ENCODE measurements at places on chromosomes 2 and 18.
A peak's percentile ranks its signal among the peaks of the same experiment; 100 is the strongest.

GRCh38 chr2:240585101-240585500 is 1.4 kb upstream of the CAPN10 start:
- DNase-seq = no peak

DNA sequence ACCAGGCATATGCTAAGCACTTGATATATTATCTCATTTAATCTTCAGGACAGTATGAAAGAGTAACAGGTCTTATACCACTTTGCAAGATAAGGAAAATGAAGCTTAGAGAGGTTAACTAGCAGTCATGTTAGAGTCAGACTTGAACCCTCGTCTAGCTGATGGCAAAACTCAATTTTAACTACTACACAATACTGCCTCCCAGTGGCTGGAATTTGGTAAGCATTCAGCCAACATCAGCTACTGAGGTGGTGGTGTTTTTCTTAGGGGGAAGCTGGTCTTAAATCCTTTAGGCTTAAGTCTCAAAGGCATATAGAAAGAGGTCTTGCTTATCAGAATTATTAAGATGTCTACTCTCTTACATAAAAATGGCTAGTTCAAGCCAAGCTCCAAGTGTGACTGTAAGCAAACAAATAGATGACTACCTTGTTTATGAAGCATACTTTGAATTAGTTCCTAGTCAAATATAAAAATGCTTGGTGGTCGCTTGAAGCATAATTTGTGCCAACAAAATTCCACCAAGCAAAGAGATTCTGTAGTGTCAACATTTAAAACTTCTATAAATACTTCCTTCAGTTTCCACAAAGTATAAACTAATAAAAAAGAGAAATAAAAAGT is 325.4 kb upstream of the FIGN start:
- no peak for DNase-seq

DNA sequence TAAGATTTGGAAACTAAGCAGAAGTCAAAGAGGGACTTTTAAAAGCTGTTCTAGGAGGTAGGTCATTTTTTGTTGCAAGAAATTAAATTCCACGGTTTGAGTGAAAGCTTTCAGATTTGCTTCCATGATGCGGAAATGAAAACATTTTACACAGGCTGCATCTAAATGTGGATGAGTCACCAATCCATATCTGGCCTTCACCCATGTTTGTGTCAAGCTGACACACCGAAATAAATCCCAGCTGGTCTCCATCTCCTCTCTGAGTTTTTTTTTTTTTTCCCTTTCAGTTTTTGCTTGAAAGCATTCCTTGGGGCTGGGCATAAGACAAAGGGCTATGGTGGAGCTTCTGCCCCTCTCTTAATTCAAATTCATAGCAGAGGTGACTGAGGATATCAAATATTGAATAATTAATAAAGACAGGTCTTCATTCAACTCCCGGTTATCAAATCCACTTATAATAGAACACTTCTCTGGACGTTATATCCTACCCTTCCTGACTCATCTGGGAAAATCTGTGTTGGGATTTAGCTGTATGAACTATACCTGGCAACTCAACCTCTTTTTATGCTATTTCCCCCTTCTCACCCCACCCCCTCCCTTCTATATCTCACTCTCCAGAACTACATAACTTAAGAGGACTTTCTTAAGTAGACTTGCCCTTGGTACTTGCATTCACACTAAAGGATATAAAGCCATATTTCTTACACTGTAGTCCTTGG is 558.3 kb upstream of the GCFC2 start:
- DNase-seq = no peak

DNA sequence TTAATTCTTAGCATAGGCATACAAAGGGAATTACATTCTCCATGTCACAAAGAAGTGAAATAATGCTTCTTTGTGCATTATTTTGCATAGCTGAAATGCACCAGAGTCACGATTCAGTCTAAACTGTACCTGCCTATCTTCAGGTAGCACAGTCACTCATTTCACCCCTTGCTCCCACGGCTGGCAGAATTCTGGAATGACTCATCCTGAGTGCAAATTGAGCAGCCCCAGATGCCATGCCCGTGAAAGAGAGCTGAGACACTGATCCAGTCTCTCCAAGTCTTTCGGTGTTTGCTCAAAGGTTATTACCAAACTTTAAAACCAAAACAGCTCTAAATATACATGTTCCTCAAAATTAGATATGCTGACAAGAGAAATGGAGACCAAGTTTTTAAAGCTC is 168.3 kb upstream of the POU3F3 start:
- DNase-seq = no peak

DNA sequence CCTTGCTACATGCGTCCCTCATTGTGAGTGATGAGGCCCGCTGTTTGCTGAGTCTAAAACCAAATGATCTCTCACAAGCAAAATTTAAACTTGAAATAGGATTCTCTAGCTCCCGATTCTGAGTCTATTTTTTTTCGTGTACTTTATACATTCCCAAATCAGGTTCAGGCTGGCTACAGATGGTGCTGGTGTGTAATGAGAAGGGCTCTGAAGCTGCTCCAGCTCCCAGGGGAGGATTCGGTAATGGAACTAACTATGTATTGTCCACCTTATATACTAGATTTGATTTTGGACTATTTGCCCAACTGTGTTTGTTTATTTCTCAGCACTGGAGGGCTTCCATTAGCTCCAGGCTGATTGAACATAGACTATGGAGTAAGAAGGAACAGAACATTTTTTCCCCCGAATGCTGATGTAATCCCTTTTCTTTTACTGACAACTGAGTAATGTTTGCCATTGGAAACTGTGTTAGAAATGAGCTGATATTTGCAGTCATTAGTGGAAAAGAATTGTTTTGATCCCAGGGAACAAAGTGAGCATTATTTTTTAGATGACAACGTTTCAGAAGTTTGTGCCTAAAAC is 274.0 kb upstream of the FIGN start:
- no peak for DNase-seq

DNA sequence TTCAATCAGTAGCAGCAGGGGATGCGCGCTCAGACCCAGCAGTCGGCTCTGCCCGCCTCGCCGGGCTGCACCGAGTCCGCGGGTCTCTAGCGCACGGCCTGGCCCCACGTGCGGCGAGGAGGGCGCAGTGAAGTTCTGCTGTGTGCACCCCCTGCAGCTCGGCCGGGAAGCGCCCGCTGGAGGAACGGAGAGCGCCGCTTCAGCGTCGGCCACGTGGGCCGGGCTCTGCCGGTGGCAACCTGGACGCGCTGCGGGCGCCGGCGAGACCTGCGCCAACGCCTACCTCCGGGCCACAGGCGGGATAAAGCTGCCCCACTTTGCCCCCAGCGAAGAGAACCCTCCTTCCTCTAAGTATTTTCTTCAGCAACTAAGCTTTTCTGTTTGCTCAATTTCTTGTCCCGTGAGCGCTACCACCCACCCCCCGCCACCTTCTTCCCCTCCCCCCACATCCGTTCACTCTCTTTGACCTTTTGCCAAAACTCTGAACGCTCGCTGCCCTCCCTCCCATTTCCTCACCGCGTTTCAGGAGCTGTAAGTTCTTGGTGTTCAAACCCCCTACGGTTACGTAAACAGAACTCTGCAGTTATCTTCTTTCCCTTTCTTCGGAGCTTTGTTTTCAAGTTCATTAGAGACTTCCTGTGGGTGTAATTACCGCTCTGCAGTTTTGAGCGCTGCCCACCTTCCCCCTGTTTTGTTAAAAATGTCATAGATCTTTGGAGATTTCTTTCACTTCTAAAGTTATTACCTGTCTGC is 42.6 kb upstream of the EDAR start:
- DNase-seq = peak; percentile 22

DNA sequence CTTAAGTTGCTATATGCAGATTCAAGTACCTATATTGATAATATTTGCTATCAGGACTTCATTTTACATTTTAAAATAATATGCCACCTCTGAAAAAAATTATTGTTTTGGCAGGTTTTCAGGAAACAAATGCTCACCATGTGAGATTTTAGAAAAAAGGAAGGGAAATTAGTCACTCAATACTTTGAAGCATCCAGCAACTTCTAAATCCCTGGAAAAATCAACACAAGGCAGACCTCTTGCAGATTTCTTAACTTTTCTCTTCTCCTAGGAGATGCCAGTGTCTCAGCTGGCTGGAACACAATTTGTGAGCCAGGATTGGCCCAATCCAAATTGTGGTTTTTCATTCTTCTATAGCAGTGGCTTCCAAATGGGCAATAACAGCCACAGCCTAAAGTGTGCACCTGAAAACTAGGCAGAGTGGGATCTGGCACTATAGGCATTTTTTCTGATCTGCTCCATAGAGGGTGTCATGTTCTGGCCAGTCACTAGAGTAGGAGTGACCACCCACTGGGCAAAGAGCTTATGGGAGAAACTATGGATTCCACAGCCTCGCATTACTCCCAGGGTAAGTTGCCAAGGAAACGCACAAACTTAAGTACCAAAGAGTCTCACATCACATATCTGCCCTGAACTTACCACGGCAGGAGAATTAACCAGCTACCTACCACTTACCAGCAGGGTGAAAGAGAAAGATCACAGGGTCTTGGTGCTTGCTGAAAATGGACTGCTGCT is 28.1 kb upstream of the THOC1 start:
- no peak for DNase-seq

DNA sequence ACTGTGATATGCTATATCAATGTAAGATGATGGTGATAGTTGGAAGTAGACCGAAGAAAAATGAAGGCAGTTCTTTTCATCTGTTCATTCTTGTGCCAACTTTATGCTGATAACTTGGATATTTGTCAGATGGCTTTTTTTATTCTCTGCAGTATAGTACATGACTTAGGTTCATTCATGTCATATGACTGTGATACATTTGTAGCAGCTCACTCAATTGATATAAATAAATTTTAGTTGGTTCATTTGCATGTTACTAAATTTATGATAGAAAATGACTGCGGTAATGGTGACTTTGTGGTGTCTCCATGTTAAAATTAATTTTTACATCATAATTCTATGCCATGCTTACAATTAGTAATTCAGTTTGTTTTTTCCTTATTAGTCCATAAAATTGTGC is 7.1 kb downstream of the UBXN2A start:
- DNase-seq = no peak

GRCh38 chr18:50190926-50191325 is 4.0 kb downstream of the MYO5B start:
- no peak for DNase-seq

DNA sequence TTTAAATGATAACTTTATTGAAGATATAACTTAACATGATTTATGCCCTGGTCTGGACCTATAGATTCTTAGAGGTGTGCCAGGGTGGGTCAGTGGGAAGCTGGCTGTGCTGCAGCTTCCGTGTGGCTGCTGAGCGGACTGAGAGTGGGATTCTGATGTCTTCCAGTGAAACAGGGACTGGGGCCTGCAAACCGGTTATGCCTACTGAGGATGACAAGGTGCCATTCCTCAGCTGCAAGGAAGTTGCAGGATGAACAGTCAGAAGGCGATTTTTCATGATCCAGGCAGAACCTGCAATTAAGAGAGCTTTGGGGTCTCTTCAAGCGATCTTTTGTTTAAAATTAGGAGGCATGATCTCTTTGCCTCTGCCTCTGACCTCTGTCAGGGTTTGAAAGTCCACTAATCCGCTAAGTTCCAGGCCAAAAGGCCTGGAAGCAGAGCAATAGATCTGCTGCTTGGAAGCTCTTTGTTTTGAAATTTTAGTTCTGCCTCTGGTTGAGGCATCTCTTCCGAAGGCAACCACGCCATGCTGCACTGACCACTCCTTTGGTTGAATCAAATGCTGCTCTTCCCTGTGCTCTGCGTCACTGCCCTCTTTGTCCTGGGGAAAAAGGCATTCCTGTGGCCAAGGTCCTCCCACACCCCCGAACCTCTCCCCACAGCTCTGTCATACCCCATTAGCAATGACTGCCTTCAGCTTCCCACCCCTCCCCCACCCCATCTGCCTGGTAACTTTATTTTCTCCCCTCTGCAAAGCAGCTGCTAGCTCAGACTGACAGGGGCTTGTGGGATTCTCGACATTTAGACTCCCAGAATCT is 2.0 kb downstream of the TMEM169 start:
- no peak for DNase-seq

GRCh38 chr2:122883849-122884248 is 1128.4 kb downstream of the TSN start:
- no peak for DNase-seq

DNA sequence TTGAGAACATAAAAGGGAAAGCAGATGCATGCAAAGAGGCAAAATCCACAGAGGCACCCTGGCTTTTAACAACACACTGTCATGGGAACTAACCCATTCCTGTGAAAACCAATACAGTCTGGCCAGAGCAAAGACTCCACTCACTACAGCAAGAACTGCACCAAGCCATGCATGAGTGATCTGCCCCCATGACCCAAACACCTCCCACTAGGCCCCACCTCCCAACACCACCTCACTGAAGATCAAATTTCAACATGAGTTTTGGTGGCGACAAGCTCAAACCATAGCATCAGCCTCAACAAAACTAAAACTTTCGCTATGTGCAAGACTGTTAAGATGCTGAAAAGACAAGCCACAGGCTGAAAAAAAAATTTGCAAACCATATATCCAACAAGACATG is 162.8 kb downstream of the SMAD2 start:
- no peak for DNase-seq
